Hindlimb muscle (tissue), 1 donor: ENCODE measurements at places on chromosomes 4 and X.
A peak's percentile ranks its signal among the peaks of the same experiment; 100 is the strongest.

- peak; percentile 14 for DNase-seq
Measured at GRCh38 chrX:106481341-106481740, 130.4 kb upstream of the RADX start.

DNA sequence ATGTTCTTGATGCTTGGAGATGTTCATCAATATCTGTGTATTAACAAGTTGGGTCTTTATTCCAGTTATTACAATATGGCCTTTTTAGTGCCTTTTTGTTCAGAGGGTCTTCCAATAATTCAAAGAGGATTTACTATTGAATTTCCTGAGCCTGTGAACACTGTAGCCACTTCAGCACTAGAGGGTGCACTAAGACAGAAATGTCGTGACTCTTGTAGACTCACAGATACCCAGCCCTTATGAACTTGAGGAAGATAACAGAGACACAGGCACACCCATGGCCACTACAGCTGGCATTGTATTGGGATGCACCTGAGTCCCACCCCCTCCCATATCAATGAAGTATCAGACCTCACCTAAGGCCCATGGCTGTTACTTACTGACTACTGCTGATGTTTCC is 54.4 kb upstream of the ACTRT1 start:
- no peak for DNase-seq

DNA sequence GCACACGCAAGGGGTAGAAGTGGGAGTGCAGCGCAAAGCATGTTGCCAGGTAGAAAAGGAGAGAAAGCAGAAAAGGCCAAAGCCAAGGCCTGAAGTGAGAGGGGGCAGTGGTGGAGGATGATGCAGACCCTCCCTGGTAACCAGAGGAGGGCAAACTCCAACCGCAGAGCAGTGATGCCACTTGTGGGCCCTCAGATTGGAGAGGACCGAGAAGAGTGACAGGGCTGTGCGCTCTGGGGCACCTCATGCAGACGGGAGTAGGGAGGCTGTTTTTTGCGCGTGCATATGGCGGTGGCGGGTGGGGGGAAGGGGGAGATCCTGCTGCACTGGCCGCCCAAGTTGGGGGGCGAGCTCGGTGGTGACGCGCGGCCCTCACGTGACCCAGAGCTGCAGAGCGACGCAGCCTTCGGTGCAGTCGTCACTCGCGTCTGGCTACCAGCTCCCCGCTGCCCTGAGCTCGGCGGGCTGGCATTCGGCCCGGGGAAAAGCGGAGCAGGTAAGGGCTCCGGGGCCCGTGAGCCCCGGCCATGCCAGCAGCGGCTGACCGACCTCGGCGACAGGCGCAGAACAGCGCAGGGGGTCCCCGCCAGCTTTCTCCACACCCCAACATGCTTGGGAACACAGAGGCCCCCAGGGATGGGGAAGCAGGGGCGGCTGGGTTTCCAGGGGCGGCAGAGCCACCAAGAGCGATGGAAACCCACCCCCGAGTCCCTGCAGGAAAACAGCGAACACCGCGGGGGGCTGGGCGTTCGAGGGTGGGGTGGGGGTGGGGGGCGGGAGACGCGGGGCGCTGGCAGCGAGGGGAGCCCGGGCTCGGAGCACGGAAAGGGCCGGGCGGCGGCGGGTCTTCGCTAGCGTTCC is at the start of gene BEX3:
TSS of gene BEX3 (plus strand) at position 421 of the 861 bp plus-strand sequence. CDS start 984 bp downstream, outside the sequence.
- peak; percentile 69 for DNase-seq

- DNase-seq = no peak
Measured at GRCh38 chr4:182901337-182901736, 15.8 kb downstream of the DCTD start.

GRCh38 chr4:144357975-144358374 is 217.5 kb upstream of the GYPA start:
- DNase-seq = no peak

- no peak for DNase-seq
Measured at GRCh38 chrX:55240788-55241340, 20.7 kb downstream of the PAGE5 start.

GRCh38 chr4:106700321-106700720 is 331.7 kb upstream of the GIMD1 start:
- no peak for DNase-seq

DNA sequence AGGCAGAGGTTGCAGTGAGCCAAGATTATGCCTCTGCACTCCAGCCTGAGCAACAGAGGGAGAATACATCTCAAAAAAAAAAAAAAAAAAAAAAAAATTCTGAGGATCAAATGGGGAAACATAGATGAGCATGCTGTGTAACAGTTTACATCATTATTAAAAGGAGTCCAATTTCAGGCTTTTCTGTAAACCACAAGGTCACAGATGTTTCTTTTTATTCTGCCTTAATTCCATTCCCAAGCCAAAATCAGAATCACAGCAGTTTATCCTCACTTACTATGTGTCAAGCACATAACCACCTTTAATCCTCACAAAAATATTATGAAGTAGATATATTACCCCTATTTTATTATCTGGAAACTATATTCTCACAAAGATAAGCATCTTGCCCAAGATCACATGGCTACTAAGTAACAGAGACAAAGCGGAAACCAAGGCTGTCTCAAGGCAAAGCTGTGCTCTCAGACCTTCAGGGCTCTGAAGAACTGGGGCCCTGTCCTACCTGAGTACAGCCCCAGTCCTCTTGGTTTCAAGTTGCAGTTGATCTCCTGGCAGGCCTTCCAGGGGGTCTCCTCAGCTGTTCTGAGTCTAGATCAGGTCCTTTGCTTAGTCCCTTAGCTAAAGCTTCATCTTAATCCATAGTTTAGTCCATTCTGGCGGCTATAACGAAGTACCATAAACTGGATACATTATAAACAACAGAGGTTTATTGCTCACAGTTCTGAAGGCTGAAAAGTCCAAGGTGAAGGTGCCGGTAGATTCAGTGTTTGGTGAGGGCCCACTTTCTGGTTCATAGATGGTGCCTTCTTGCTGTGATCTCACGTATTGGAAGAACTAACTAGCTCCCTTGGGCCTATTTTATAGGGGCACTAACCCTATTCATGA is 141.3 kb downstream of the PALLD start:
- no peak for DNase-seq

GRCh38 chr4:168769416-168769815 is 240.6 kb downstream of the CBR4 start:
- DNase-seq = no peak

GRCh38 chr4:7364979-7365378 is 69.8 kb downstream of the PSAPL1 start:
- DNase-seq = no peak

GRCh38 chr4:114015444-114015899 is 36.0 kb upstream of the ARSJ start:
- DNase-seq = no peak

DNA sequence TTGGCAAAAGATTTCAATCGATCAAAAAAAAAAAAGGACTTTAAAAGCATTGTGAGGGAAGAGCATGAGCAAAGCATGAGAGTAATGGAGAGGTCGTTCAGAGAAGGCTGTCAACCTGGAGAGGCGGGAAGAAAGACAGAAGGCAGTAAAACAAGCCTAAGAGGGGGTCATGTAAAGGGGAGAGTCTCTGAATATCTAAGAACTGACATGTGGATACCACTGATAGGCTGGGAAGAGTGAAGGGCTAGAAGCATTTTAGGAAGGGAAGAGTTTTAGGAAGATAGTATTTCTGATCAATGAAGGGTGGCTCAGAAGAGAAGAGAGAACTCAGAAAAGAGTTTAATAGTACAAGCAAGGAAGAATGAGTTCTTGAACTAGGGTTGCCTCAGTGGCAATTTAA is 7.5 kb downstream of the FAM9C start:
- no peak for DNase-seq

DNA sequence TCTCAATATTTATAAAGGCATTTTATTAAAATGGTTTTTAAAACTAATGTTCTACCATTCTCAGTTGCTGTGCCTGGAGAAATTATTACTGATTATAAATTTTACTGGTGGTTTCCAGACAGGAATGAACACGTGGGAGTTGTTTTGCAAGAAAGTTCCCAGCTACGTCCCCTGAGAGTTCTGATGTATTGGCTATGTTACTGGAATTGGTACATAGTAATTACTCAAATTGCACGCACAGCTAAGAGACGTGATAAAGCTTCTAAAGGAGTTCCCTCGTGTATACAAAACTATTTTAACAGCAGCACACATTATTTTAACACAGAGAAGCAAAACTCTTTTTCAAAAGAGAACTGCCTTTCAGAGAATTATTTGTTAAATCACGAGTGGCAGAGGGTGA is 292.2 kb downstream of the NLGN4X start:
- DNase-seq = no peak

DNA sequence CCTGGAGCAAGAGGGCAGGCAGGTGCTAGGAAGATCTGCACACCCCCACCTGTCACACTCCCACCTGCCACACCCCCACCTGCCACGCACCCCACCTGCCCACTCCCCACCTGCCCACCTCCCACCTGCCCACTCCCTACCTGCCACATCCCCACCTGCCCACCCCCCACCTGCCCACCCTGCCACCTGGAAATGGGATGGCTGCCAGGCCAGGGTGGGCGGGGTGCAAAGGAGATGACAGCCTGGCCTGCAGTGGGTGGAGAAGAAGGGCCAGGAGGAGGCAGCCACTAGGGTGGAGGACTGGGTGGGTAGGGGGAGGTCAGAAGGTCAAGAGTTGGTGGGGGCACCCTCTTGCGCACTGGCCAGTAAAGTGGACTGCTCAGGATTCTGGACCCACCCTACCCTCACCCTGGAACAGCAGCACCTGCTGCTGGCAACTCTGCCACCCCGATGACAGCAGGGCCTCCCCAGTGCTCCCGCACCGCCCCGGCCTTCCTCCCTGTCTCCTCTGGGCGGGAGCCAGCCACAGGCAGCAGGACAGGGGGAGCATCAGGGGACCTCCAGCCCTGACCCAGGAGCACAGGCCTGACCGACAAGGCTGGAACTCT is 66.8 kb upstream of the NKX1-1 start:
- DNase-seq = no peak

- DNase-seq = peak; percentile 85
Measured at GRCh38 chr4:24980064-24980690, 50.6 kb downstream of the LGI2 start.

- DNase-seq = no peak
Measured at GRCh38 chr4:139814323-139815015, 148.8 kb downstream of the MGST2 start.

GRCh38 chr4:152462047-152462446 is 73.8 kb downstream of the FBXW7 start:
- no peak for DNase-seq
